Fibroblast of skin of back (primary cell): ENCODE measurements at places on chromosomes 4 and X.
A peak's percentile ranks its signal among the peaks of the same experiment; 100 is the strongest.

DNA sequence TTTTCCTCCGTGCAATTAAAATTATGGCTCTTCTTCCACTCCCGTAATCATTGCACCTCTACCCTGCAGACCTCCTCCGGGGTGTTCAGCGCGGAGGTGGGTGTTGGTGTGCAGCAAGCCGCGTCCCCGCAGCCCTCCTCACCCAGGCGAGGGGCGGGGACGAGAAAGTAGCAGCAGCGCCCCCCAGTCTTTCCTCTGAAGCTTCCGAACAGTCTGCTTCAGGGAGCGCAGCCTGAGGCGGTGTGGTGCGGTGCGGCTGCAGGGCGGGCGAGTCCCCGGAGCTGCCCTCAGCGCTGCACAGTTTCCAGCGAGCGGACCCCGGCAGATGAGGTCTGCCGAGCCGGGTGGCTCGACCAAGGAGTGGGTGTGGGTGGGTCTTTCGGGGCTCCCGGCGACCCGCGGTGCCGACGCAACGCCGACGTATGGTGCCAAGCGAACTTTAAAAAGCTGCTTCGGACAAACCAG, at the start of gene FRAS1:
FRAS1 (plus strand) TSS at position 189 of the 465 bp plus-strand sequence. CDS start 687 bp downstream, outside the sequence.
- peak; percentile 15 for DNase-seq

DNA sequence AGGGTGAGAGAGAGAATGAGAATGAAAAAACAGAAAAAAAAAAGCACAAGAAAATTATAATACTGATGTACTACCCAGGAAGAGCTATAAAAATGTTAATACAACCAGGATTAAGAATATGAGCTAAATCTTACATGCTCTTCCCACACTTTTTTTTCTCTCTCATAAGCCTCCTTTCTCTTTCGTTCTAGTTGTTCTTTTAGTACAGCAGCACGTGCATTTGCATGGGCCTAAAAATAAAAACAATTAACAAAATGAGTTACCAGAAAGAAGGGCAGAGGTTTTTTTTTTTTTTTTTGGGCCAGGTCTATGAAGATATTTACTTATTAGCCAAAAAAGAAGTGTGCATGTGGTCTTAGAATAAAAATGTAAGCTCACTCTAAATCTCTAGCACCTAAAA, 105.5 kb downstream of the NEK1 start:
- no peak for DNase-seq

DNA sequence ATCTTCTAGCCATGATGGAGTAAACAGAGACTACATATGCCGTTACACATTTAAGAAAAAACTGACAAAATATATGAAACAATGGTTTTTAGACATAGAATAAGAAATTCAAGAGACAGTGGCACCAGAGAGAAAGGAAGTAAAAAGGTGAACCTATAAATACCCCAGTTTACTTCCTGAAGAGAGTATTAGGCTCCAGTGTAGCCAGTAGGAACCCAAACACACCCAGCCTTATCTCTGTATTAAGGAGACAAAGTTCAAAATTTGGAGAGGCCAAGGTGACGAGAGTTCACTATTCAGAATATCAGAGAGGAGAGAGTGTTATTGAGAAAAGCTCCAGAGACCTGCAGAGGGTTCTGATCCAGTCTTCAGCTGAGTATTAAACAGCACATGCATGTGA, 119.0 kb downstream of the TET2 start:
- no peak for DNase-seq

- peak; percentile 13 for DNase-seq
These were observed 575.6 kb upstream of the PITX2 start for GRCh38 chr4:111198446-111198845.

DNA sequence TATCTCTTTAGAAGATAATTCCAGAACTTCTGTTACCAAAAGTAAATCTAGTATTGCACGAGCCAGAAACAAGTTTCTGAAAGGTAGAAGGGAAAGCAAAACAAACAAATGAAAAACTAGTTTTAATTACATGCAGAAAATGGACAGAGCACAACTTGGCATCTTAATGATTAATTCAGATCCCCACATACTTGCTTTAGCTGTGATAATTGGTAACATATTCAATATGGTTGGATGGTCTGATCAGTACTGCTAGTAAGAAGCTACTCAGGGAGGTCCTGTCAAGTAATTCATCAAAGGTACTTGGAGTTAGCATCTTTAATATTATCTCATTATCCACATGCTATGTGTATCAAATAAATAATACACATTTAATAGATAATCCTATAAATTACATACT, 204.3 kb downstream of the TRAM1L1 start:
- DNase-seq, result no peak
